ENCODE measurements at places on chromosomes 4 and X.
A peak's percentile ranks its signal among the peaks of the same experiment; 100 is the strongest.

DNA sequence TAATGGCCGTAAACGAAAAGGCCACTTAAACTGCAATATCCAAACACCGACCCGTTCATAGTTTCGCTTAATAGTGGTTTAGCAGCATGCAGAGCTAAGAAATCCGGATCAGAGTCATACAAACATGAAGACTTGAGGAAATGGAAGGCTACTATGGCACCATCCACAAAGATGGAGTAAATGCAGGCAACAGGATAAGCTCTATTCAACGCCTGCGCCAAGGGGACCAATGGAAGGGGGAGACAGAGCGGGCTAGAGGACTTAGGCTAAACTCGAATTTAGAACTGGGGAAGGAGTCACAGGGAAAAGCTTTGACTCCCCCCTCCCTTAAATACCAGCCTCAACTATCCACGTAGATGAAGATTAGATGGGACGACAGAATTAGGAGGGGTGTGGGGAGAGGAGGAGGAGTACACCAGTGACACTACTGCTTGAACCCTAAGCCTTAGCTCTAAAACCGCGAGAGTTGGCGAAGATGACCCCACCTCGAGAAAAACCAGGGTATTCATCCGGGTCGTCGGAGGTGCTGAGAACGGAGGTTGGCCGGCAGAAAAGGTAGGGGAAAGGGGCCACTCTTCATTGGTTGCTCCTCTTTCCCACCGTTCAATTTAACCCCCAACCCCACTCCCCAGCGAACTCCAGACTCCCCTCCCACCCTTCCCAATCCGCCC is 3.5 kb downstream of the HUWE1 start:
- peak; percentile 6 for DNase-seq

GRCh38 chrX:26254436-26254835 is 38.5 kb downstream of the MAGEB5 start:
- no peak for DNase-seq

- DNase-seq = no peak
Observed at GRCh38 chrX:112738347-112739033, 58.8 kb upstream of the LHFPL1 start.

DNA sequence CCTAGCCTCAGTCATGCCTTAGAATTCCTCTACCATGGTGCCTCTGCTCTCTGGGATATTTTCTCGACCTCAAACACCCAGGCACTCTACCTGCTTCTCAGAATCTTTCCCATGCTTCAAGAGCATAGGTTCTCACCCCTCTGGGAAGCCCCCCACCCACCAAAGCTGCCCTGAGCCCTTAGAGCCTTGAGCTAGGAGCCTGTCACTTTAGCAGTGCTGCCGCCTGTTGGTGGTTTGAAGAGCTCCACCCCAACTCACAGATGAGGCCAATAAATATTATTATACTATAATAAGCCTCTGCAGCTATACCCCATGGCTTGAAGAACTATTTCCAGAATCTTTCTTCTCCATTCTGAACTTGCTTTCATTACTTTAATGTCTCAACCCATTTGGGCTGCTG is 109.7 kb downstream of the RTL5 start:
- DNase-seq = no peak

DNA sequence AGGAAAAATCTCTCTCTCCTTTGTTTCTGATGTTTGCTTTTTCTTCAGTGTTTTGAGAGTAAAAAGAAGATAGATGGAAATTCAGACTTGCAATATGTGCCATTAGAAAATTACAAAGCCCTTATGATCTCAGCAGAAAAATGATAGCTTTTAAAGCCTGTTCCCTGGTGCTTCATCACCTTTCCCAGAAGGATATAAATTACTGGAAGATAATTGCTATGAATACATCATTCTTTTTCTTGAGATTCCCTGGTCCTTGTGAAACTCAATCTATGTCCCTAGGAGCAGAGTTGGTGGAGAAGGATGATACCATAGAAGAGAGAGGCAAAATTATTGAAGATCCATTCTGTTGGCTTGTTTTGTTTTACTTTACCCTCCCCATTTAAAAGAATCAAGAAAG is 86.5 kb downstream of the GLRA3 start:
- DNase-seq = no peak

DNA sequence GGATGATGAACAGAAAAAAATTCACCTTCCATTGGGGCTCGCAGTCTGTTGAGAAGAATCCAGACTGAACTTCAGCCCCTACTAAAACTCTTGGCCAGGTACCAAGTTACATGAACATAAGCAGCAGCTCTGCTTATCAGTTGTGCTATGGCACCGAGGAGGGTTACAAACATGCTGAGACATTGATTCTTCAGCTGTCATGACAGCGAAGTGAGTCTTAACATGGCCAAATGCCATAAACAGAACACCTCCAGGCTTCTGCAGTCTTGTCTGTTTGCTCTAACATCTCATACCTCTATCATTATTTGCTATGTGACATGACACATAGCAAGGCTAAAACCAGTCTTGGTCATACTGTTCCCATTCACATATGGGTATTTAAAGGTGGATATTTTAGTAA is 521.5 kb downstream of the GRID2 start:
- no peak for DNase-seq

DNA sequence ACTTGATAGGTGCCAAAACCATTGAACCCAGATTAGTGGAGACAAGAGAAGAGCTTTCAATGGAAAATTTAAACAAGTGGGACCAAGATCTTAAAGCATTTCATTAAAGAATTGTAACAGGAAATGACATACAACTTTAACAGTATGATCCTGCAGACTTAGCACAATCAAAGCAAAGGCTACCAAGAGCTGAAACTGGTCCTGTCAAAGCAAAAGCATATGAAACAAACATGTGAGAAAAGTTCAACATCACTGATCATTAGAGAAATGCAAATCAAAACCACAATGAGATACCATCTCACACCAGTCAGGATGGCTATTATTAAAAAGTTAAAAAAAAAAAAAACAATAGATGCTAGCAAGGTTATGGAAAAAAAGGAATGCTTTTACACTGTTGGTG is 425.6 kb downstream of the IL1RAPL1 start:
- DNase-seq = no peak

DNA sequence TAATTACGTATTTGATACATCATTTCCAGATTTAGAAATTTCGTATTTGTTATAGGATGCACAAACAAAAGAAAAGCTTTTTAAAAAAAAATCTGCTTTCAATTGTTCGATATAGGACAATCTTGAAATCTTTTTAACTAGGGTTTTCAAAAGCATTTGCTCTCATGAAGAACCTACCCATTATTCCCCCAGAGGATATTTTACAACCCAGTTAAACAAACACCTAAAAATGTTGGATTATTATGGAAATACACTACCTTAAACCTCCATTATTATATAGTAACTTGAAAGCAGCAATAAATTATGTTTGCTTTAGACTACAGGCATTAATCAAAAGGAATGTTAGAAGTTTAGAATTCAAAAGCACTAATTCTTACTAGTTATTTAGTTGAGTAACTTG is 110.5 kb downstream of the PTPN13 start:
- DNase-seq = no peak

- DNase-seq = no peak
Observed at GRCh38 chrX:66863721-66864120, 224.8 kb upstream of the EDA2R start.

- no peak for DNase-seq
Observed at GRCh38 chrX:7215842-7216241, 67.9 kb upstream of the PUDP start.

GRCh38 chr4:140358281-140358680 is 15.2 kb upstream of the SCOC start:
- DNase-seq = no peak

Data from C1 segment of cervical spinal cord (tissue), 14 donors.